ENCODE measurements at places on chromosomes 12 and 14. TPM values are rescaled to one million over a fixed set of nuclear protein-coding genes. Genes with fewer than 3 reads are reported as not detected.

- DNase-seq = no peak
Observed at GRCh38 chr14:55416866-55417265, 5.2 kb upstream of the ATG14 start.

DNA sequence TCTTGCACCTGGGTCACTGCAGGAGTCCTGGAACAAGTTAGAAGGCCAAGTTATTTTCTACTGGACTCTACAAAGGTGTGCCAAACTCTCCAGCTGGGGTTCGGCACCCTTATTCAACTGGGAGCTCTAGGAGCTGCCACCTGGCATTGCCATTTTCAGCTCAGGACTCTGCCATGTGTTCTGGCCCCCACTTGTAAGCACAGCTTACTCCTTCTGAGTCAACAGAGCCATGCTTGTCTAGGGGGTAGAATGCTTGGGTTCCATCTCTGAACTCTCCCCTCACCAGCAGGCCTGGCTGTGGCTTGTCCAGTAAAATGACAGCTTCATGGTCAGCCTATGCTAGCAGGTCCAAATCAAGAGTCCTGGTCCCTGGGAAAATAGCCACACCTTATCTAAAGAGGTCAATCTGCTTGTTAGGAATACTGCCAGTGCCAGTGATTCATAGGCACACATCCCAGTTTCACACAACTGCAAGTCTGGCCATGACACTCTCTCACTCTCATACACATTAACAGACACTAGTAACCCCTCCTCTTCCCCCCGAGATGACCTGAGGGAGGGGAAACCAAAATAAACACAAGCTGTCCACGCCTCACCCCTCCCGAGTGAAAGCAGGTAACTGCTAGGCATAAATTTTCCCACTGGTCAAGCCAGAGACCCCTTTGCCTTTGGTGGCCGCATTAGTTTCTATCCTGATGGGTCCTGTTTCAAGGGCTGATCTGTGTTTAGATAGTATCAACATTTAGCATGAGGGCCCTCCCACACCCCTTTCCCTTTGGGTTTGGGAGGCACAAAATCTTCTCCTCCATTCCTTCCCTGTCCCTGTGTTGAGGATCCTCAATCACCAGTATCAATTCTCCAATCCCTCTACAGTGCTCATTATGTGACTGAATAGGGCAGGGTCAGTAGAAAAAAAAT is 182.3 kb upstream of the GZMB start:
- DNase-seq = peak; percentile 89

DNA sequence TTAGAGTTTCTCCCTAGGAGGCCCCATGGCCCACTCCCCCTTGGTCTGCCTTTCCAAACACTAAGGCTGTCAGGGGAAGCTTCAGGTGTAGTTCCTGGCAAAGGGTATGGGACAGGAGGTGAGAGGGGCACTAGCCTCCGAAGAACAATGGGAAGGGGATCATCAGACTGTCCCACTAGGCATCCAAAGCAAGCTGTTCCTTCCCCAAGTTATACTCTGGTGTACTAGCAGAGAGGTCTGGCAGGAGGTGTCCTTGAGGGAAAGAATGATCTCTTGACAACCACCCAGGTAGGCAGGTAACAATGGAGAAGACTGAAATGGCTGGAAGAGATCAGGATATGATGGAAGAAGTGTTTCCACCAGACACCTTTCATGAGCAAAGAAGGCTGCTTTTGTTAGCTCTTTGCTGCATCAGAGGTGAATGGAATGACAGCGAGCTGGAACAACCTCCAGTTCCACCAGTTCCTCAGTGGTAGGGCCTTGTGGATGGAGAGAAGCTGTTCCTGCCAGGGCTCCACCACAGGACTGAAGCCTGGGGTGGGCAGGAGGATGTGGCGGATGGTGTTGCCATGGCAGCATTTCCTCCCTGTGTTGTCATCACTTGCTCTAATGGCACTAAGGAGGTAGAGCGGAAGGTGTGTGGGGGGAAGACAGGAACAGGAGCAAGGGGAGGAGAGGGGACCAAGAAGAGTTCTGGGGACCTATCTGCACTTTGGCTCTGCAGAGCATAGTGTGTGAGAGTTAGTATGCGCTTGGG is 2.3 kb upstream of the AGAP2 start:
- no peak for DNase-seq

DNA sequence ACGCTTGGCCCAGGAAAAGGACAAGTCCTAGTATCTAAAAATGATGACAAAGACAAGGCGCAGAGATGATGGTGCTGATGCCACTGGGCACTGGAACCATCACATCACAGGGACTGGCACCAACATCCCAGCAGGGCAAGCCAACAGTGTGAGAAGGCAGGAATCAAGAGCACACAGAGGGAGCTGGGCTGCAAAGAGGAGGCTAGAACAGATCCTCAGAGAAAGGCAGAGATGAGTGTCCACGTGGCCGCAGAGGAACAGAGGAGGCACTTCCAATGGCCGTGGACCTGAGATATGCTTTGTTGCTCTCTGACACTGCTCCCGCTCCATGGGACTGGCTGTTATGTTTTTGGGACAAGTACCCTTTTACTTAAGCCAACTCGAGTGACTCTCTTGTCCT is 17.9 kb downstream of the FOXN3 start:
- no peak for DNase-seq

DNA sequence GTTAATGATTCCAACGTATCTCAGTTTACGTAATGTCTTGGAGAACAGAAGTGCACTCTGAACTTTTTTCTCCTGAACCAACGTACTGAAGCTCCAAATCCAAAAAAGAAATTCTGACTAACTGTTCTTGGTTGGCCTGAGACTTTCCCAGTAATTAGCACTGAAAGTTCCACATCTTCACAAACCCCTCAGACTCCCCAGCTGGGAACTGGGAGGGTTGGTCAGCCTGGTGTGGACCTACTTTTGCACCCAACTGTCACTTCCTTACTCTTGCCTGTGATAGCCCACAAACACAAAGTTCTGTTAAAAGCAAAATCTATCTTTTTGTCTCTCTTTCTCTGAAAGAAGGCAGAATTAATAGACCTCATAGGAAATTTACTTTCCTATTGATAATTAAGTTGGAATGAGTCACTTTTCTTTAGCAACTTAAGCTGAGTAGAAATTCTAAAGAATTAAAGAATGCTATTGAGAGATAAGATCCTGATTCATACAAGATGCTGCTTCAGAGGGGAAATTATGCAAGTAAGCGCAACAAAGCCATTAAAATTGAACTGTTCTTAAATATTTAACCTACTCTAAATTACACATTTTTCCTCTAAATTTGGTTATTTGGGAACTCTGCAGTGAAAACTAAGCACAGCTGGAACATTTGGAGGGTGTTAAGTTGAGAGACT is 155.0 kb downstream of the EPS8 start:
- no peak for DNase-seq

GRCh38 chr14:91021991-91022621 is 38.3 kb downstream of the RPS6KA5 start:
- DNase-seq = no peak

- no peak for DNase-seq
Observed at GRCh38 chr14:62093736-62094135, 331.5 kb downstream of the SNAPC1 start.

DNA sequence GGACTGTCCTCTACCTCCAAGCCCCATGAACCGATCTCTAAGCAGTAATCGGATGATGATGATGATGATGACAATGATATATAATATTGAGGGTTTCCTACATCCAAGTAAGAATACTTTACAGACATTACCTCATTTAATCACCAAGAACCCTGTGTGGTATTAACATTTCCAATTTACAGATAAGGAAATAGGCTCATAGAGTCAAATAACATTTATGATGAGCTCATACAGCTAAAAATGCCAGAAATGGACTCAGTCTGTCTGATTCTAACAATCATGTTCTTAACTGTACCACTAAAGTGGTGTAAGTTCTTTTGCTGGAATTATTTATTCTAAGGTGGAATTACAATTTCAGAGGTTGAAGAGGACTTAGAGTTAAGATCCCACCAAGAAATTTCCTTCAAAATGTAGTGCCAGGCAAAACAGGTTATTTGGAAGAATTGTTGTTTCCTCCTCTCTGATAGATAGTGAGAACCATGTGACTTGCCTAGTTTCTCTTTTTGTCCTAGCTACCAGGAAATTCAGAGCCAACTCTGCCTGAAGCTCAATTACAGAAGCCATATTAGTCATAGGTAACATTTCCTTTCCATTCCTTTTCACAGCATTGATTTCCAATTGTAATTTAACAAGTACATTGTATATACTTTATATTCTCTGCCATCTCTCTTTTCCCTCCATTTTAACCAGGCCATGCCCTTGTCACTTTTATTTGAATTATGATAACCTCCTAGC is 23.8 kb upstream of the CCDC175 start:
- DNase-seq = no peak

- DNase-seq = no peak
Observed at GRCh38 chr12:63450816-63451215, 217.5 kb downstream of the DPY19L2 start.

TPH2 gene
- total RNA-seq = not detected

FOXG1 gene
- total RNA-seq = not detected

GRCh38 chr14:96030108-96030760 is 8.9 kb upstream of the C14orf132 start:
- DNase-seq = no peak

ASB8 gene
- 24.7 TPM for total RNA-seq

TAS2R42 gene
- not detected for total RNA-seq

GRCh38 chr12:48183876-48184548 is 568 bp downstream of the CCDC184 start:
- no peak for DNase-seq

DNA sequence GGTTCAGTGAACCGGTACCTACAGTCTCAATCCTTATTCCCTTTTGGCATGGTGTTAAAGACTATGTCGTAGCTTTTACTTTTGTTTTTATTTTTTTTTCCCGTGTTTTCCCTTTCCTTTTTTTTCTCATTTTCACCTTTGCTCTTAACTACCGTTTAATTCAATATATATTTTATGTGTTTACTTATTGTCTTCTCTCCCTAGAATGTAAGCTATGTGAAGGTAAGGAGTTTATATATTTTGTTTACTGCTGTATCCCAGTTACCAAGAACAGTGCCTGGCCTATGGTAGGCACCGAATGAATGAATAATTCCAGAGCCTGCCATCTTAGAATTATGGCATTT is 261 bp upstream of the MLH3 start:
- no peak for DNase-seq

GYS2 gene
- 40.9 TPM for total RNA-seq

OR4K2 gene
- total RNA-seq = not detected

DNA sequence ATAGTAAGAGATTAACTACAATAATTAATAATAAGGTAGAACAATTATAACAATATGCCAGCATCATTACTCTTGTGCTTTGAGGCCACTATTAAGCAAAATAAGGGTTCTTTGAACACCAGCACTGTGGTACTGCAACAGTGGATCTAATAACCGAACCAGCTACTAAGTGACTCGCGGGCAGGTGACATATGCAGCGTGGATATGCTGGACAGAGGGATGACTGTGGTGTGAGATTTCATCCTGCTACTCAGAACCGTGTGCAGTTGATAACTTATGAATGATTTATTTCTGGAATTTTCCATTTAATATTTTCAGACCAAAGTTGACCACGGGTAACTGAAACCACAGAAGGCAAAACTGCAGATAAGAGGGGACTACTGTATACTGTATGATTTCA is 34.4 kb downstream of the BMAL2 start:
- DNase-seq = no peak

RASAL1 gene
- total RNA-seq = 0.25 TPM

GRCh38 chr12:132588821-132589669 is 21.3 kb downstream of the LRCOL1 start:
- no peak for DNase-seq

DNA sequence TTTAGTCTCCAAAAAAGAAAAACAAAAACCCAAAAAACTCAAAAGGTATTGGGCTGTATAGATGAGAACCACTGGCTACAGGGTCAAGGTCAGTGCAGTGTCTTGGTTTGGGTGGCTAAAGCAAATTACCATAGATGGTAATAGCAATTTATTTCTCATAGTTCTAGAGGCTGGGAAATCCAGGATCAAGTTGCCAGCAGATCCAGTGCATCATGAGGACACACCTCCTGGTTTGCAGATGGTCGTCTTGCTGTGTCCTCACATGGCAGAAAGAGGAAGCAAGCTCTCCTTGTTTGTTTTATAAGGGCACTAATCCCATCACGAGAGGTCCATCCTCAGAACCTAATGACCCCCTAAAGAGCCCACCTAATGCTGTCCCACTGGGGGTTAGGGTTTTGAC is 11.2 kb downstream of the COX14 start:
- DNase-seq = no peak

DNA sequence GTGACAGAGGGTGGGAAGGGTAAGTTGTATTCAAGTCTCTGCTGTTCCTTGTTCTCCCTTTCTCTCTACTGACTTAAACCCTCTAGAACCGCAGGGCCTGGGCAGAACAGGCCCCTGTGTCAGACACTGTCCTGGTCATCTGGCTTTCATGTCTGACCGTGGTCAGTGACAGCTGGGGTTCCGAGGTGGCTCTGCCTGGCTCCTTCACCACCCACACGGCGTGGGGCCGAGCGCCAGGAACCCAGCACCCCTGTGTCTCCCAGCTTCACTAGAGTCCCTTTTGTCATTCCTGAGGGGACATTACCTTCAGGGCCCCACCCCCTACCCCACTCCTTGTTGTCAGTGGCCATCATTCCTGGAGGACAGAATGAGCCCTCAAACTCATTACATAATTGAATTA is 168.9 kb downstream of the ADGRD1 start:
- peak; percentile 32 for DNase-seq

CCDC196 gene
- 4.0 TPM for total RNA-seq

DNA sequence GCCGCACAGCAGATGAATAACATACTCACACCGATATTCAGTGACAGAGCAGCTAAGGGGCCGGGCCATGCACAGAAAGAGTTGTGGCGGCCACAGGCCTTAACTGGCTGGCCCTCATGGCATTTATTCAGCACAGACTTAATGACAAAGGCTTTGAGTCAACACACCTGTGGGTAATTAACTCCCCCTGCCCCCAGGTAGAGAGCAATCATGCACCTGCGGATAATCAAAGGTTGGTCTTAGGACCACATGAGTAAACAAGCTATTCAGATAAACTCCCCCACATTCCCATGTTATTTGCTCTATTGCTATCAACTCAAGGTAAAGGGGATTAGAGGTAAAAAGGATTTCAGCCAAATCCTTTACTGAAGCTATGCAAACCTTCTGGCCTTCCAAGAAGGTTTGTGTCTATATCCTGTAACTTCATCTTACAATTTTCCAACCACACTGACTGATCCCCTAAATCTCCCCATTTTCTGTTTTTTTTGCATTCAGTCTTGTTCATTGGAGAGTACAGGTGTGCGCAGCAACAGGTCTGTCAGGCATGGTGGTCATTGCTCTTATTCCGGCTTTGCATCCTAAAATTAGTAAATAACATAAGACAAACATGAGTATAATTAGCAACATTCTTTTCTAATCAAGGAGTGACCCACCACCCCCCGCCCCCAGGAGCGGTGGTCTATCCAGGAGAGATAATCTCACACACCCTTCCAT is 16.9 kb upstream of the BLTP3B start:
- no peak for DNase-seq

ARMH4 gene
- total RNA-seq = 0.96 TPM
